GM23338 (cell line): ENCODE measurements at places on chromosomes 3 and 15. TPM values are rescaled to one million over a fixed set of nuclear protein-coding genes. Genes with fewer than 3 reads are reported as not detected.

DNA sequence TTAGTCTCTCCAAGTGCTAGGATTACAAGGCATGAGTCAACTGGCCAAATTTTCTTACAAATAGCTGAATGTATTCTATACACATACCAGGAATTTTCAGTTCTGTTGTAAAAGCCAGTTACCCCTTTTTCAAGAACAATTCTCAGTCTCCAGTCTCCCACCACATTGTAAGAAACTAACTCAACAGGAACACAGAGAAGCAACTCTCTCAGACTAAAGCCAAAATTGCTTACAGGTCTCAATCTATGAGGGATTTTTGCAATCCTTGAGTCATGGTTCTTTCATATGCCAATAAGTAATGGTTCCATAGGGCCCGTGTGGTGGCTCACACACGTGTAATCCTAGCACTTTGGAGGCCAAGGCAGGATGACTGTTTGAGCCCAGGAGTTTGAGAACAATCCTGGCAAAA is 8.5 kb downstream of the IP6K2 start:
- DNase-seq = no peak

The LRRC31 gene
- total RNA-seq = not detected in 2 replicates

DNA sequence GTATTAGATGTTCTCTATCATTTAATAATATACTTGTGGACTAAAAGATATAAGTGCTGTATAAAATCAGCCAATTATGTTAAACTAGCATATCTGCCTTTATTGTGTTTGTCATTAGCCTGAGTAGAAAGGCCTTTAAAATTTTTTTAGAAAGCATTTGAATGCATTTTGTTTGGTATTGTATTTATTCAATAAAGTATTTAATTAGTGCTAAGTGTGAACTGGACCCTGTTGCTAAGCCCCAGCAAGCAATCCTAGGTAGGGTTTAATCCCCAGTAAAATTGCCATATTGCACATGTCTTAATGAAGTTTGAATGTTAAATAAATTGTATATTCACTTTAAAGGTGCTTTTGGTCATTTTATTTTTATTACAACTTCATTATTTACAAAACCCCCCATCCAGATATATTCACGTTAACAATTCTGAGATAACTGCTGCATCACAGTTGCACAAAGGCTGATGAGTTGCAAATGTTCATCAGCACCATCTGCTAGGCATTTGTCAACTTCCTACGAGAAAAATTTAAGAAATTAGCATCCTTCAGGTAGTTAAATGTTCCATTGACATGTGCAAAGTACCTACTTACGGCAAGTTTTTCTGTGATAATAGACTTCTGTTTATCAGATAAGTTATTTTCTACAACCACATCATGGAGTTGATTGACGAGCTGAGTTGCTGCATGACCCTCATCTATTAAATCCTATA is 6.3 kb downstream of the EIF4A2 start:
- DNase-seq = no peak

- no peak for DNase-seq
Measured at GRCh38 chr3:133882986-133883586, 12.6 kb downstream of the RAB6B start.

GRCh38 chr3:147816752-147817151 is 407.6 kb downstream of the ZIC1 start:
- DNase-seq = no peak

The GOLGA6D gene
- total RNA-seq = 1.0 and 2.1 TPM in 2 replicates

DNA sequence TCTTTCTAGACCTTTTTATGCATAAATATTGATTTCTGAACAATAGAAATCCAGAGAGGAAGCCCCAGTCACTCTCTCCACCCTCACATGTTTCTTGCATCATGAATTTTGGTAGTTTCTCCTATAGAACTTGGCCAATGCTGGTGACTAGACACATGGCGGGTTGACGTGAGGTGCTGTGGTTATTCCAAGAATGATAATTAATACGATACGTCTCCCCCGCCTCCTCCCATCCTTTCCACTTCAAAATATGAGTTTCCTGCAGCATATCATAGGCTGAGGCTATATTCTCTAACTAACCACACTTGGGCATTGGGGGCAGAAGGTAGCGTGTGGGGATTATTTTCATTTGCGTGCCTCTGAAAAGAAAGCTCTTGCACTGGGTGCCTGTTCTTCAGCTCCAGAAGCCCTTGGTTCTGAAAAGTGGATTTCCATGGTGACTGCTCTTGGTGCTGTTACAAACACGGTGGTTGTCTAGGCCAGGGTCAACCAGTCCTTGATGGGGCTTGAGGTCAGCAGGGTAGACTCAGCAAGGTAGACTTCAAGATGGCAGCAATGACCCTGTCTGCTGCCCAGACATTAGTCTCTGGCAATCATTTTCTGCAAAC is 5.3 kb downstream of the TNFSF10 start:
- DNase-seq = no peak

GRCh38 chr3:79361748-79362378 is 405.9 kb downstream of the ROBO1 start:
- peak; percentile 69 for DNase-seq

The SMCO1 gene
- total RNA-seq = not detected in 2 replicates

DNA sequence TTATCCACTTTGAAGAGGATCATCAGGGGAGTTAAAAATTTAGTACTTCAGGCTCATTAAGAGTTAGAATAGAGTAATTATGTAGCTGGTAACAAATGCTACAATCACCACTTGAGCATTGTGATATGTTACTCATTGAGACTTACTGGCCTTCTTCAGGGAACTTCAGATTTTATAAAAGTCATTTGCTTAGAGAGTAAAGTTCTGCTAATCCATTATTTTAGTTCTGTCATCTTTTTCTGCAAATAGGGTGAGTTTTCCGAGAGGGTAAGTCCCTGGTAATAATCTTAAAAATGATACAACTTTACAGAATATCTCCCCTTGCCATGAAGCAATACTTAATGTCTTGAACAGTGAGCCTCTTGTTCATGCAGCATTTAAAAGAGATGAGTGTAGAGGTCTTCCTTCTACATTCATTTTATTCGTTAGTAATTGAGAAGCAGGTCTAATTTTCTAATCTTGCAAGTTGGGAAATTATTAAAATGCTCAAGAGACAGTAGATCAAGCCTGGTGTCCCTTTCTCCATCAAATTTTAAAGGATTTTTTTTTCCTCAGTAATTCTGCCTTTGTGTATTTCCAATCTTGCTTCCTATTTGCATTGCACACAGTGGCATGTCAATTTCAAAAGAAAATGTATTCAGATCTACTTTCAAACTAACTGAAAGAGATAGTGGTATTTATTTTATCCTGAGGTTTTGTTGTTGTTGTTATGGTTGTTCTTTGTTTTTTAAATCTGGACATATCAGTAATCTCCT is 52.6 kb downstream of the MBNL1 start:
- no peak for DNase-seq

- no peak for DNase-seq
Measured at GRCh38 chr3:59288951-59289350, 239.1 kb upstream of the CFAP20DC start.

GRCh38 chr3:115208066-115208750 is 61.1 kb upstream of the ZBTB20 start:
- no peak for DNase-seq

DNA sequence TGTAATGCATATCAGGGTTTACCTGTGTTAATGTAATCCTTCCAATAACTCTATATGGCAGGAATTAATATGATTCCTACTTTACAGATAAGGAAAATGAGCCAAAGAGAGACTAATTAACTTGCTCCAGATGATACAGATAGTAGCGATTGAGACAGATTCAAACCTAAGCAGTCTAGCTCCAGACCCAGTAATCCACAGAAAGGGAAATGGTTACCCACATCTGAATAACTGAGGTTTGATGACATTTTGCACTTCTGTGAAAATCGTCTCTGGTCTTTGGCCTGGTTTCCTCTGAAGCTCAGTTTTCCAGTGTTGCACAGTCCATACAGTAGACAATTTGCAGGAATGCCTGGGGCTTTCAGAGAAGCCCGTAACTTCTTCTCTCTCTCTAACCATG is 177.1 kb upstream of the UMPS start:
- no peak for DNase-seq

DNA sequence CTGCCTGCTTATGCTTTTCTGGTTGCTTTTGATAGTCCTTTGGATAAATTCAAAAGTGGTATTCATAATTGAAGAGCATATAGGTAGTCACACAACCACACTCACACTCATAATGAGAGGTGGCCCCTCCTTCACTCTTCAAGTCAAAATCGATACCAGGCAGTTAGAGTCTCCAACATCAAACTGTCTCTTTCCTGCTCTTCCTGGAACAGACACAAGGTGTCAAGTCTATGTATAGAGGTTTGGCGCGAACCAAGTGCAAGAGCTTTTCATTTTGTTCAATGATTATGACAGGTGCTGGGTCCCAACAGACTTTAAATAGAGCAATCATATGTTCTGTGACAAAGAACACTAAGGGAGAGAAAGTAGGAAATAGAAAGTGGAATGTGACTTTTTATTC is 29.9 kb upstream of the RGMA start:
- no peak for DNase-seq

The GOLGA8B gene
- total RNA-seq = 30.0 and 50.2 TPM in 2 replicates

The KLHL40 gene
- total RNA-seq = not detected in 2 replicates

The TRPM1 gene
- not detected in 2 replicates for total RNA-seq

The OIP5 gene
- 53.1 and 61.1 TPM in 2 replicates for total RNA-seq

The CACNA2D3 gene
- total RNA-seq = 2.3 and 3.7 TPM in 2 replicates

DNA sequence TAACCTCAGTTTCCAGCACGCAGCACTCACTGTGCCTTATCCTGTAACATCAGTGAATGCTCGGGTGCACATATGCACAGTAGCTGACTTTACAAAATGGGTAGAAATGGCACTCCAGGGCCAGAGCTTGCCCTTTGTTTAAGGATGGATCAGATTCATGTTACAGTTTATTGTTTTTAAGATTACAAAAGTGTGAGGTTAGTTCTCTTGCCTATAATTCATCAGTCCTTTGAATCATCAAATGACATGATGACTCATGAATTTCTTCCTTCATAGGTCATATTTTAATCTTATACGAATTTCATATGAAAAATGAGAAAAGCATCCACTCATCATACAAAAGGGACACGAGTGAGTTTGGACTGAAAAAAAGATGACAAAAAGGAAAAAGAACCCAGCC is 545.3 kb downstream of the GBE1 start:
- DNase-seq = no peak

- no peak for DNase-seq
Measured at GRCh38 chr15:101445562-101446517, 43.7 kb downstream of the PCSK6 start.

The CCDC39 gene
- total RNA-seq = 0.52 TPM in 1 of 2 replicates, not detected in the other

- DNase-seq = no peak
Measured at GRCh38 chr15:75811626-75812025, 31.6 kb upstream of the UBE2Q2 start.

DNA sequence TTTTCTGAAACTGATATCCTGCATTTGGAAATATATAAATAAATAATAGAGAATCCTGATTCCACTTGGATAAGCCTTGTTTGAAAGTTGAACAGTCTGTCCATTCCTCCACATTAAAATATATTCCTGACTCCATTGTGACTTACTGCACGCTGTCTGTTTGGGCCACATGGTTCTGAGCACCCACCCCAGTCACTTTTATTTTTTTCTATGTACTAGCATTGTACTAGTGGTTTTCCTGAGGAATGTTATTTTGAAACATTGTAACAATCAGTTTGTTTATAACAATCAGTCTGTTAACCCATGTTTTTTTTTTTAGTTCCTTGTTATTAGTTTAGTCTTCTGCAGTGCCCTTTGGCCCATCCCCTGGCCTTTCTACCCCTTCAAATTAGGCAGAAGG is 87.4 kb upstream of the CCNL1 start:
- DNase-seq = no peak

GRCh38 chr3:187567661-187568121 is 102.5 kb downstream of the SST start:
- DNase-seq = peak; percentile 62

GRCh38 chr15:70054884-70055387 is 42.8 kb downstream of the TLE3 start:
- no peak for DNase-seq

DNA sequence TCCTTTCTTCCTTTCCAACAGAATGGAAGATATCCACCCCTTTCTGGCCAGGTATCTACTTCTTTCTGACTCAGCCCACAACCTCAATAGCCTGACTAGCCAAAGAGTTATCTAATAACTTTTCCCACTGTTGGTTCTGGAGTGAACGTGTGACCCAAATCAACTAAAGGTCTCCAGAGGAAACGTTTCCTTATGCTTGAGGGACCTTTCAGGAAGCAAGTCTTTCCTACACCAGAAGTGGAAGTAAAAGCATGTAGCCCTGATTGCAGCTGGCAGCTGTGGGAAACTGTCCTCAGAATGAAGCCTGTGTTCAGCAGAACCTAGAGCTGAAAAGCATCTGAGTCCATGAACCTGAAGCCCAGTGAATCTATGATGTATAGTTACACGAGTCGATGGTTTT is 34.7 kb upstream of the PHLDB2 start:
- DNase-seq = no peak

DNA sequence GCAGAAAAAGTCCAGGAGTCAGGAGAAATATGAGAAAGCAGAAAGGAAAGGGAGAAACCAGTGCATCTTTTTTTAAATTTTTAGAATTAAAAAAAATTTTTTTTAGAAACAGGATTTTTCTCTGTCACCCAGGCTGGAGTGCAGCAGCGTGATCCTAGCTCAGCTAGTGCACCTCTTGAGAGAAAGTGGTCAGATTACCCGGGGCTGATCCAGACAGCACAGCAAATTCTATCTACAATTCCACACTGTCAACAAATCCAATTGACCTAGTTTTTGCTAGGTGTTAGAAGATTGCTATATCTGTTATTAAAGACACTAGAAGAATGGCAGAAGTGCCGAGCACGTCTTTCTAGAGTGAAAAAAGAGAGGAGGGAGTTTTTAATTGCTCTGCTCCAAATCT is 117.3 kb downstream of the RFTN1 start:
- no peak for DNase-seq

The GOLGA8S gene
- not detected in 2 replicates for total RNA-seq

DNA sequence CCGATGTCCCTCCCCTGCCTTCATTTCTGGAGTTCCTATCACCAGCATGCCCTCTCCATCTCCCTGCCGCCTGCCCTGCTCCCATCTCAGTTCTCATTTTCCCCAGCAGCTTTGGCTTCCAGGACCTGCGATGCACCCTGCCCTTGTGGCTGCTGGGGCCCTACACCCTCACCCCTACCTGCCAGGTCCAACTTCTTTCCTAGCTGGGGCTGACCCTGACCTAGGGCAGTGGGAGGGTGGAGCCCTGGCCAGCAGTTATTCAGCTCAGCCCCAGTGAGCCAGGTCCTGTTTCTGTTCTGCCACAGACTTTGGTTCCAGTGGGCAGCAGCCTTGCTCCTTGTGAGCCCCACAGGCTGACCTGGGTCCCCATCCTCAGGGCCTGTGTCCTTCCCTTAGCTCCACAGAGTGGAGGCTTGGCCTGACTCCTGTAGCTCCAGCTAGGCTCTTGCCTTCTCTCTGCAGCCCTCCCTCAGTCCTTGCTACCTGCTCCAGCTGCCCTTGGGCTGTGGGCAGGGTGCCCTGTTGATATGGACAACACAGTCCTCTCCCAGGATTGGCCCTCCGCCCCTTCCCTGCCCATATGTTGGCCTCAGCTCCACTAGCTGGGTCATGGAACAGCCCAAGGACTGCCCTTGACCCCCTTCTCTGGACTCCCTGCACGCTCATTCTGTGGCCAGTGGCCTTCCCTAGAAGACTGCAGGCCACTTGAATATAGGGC is 34.7 kb upstream of the PDE8A start:
- DNase-seq = no peak

The TMEM212 gene
- not detected in 2 replicates for total RNA-seq

- DNase-seq = no peak
Measured at GRCh38 chr3:43872301-43872700, 181.6 kb downstream of the ABHD5 start.

The FOXB1 gene
- 3.1 and 4.7 TPM in 2 replicates for total RNA-seq

- DNase-seq = peak; percentile 51
Measured at GRCh38 chr15:77819048-77819850, 186.5 kb upstream of the LINGO1 start.

The LRRN1 gene
- 157 and 172 TPM in 2 replicates for total RNA-seq

GRCh38 chr3:12901623-12902045 is 60.3 kb upstream of the RPL32 start:
- no peak for DNase-seq
